ENCODE measurements at places on chromosomes 5 and 9. TPM values are rescaled to one million over a fixed set of nuclear protein-coding genes. Genes with fewer than 3 reads are reported as not detected.

The RANBP17 gene
- total RNA-seq: not detected

The SPINK1 gene
- not detected for total RNA-seq

The HTR4 gene
- not detected for total RNA-seq

The LCN9 gene
- total RNA-seq: not detected

The OLFML2A gene
- total RNA-seq: not detected

The OR1N1 gene
- not detected for total RNA-seq

The IL7R gene
- 383 TPM for total RNA-seq

The ANKRD33B gene
- total RNA-seq: 3.3 TPM

The REEP2 gene
- 0.60 TPM for total RNA-seq

The TTC23L gene
- not detected for total RNA-seq

The HEMGN gene
- 2.0 TPM for total RNA-seq

The MARCOL gene
- total RNA-seq: not detected

The EXOSC2 gene
- total RNA-seq: 46.6 TPM

The DNAJC18 gene
- total RNA-seq: 7.3 TPM

The PDE6A gene
- not detected for total RNA-seq

The SLC25A2 gene
- total RNA-seq: 1.1 TPM

The ADAMTS12 gene
- not detected for total RNA-seq

The PRDM9 gene
- total RNA-seq: not detected

The NR2F1 gene
- total RNA-seq: not detected

The BTNL8 gene
- not detected for total RNA-seq

The OGN gene
- not detected for total RNA-seq

The ANKRD34B gene
- not detected for total RNA-seq

The PPP2CA gene
- total RNA-seq: 123 TPM

The TAF11L5 gene
- total RNA-seq: not detected

The TNFSF8 gene
- total RNA-seq: 82.9 TPM

The ADAMTSL1 gene
- not detected for total RNA-seq

The QRFP gene
- total RNA-seq: not detected

The PCDHA4 gene
- total RNA-seq: not detected

The IFNA5 gene
- total RNA-seq: not detected

The PCDHB12 gene
- total RNA-seq: not detected

The LRRC19 gene
- total RNA-seq: not detected

The SAPCD2 gene
- 25.2 TPM for total RNA-seq

The IPO11 gene
- total RNA-seq: 22.4 TPM

The ACTBL2 gene
- not detected for total RNA-seq

The ARID3C gene
- total RNA-seq: not detected

The LIX1 gene
- not detected for total RNA-seq

The SH2D3C gene
- total RNA-seq: 70.6 TPM

The TAF11L10 gene
- not detected for total RNA-seq

The IRX2 gene
- not detected for total RNA-seq

The EPB41L4A gene
- 0.53 TPM for total RNA-seq

The ASB6 gene
- 22.9 TPM for total RNA-seq

The SLC34A1 gene
- total RNA-seq: 0.38 TPM

The PNPLA7 gene
- total RNA-seq: 7.0 TPM

The CFAP90 gene
- total RNA-seq: not detected

The PCDHA5 gene
- total RNA-seq: not detected

The PROP1 gene
- total RNA-seq: not detected

The IRX1 gene
- total RNA-seq: not detected

The ARHGEF39 gene
- 13.8 TPM for total RNA-seq

The BARX1 gene
- 0.46 TPM for total RNA-seq

The FRRS1L gene
- total RNA-seq: not detected

The MYORG gene
- 3.8 TPM for total RNA-seq

The CD72 gene
- total RNA-seq: 6.7 TPM

The DDX4 gene
- total RNA-seq: 0.51 TPM

The CDK5RAP2 gene
- total RNA-seq: 83.7 TPM

The ZDHHC11 gene
- 7.7 TPM for total RNA-seq

The TTC33 gene
- 17.5 TPM for total RNA-seq

Data from activated naive CD4-positive, alpha-beta T cell treated with anti-CD3 and anti-CD28 coated beads, Interleukin-2, amount 10 ng/mL, durations not matched to agents 5 hours and 36 hours (primary cell).